Esophagus muscularis mucosa (tissue), 4 donors: ENCODE measurements at places on chromosomes 4 and X.

GRCh38 chrX:39814391-39814790 is 283.4 kb downstream of the BCOR start:
- DNase-seq, result no peak

- no peak for DNase-seq
Measured at GRCh38 chrX:125170459-125170858, 149.2 kb upstream of the TEX13C start.

DNA sequence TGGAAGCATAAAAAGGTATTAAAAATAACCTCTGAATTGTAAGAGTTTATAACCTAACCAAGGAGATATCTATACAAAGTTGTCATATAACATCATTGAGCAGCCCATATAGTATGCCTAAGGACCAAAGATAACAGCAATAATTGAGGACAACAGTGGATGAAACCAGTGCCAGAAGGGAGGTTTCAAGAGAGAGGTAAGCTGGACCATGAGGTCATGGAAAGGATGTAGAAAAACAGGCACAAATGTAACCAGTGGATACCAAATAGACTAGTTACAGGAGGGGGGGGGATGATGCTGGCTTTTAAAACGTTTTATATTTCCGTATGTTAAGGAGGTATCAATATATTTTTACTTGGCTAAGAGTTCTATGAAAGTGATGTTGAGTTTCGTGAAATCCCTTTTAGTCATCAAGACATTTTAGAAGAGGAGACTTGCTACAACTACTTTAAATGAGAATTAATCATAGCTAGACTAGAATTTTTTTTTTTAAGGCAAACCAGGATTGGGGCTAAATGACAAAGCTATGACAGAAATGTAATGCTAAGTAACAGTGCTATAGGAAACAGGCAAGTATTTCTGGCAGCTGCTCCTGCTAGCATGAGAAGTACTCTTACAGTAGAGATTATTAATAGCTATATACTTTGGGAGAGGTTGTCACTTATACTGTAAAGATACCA is 161.1 kb downstream of the FBXW7 start:
- DNase-seq, result no peak

GRCh38 chr4:66404141-66404540 is 733.9 kb upstream of the EPHA5 start:
- DNase-seq, result no peak

DNA sequence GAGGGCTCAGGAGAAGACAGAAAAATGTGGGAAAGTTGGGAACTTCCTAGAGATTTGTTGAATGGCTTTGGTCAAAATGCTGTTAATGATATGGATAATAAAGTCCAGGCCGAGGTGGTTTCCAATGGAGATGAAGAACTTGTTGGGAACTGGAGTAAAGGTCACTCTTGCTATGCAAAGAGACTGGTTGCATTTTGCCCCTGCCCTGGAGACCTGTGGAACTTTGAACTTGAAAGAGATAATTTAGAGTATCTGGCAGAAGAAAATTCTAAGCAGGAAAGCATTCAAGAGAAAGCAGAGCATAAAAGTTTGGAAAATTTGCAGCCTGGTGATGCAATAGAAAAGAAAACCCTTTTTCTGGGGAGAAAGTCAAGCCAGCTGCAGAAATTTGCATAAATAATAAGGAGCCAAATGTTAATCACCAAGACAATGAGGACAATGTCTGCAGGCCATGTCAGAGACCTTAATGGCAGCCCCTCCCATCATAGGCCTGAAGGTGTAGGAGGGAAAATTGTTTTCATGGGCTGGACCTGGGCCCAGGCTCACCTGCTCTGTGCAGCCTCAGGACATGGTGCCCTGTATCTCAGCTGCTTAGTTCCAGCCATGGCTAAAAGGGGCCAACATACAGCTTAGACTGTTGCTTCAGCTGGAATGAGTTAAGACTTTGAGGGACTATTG is 203.8 kb downstream of the RELL1 start:
- DNase-seq, result no peak

DNA sequence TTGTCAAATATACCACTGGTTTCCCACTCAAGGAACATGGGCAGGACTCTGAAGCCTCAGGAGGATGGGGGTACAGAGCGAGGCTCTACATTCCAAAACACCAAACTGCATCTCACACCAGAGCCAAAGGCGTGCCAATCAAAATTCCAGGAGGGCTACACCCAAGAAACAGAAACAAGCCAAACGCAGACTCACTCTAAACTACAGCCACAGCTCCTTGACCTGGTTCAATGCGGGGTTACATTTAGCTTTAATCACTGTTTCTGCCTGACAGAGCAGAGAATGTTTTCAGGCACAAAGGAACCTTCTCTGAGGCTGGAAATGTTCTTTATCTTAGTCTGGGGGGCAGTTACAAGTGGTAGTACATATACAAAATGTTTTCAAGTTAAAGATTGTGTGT is 2121.5 kb upstream of the AGA start:
- no peak for DNase-seq

- DNase-seq, result no peak
Measured at GRCh38 chr4:173517781-173518424, 12.1 kb downstream of the HAND2 start.

DNA sequence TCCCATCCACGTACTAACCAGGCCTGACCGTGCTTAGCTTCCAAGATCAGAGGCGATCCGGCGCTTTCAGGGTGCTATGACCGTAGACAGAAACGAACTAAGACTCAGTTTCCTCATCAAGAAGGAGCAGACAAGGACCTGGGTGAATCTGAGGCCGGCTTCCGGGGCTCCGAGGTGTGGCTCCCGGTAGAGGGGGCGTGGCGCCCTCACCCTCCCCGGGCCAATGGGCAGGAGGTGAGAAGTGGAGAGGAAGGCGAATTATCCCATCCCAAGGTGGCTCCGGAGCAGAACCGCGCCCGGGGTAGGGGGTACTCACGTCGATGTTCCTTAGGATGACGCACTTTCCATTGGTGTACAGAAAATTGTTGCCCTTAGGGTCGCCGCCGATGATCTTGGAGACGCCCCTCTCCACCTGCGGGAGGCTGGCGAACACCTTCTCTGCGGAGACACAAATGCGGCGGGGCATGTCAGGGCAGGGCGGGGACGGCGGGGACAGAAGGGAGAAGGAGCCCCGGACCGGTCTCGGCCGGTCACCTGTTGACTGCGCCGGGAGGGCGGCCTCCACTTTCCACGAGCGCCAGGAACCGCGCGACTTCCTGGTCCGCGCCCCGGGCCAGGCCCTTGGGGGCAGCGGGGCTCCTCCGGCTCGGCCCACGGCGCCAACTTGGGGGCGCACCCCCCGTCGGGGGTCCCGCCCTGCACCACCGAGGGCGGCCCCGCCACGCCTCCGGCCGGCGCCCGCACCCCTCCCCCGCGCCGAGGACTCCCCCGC is 616 bp downstream of the WDR1 start:
- DNase-seq, result no peak

GRCh38 chr4:76449833-76450232 is 14.8 kb downstream of the SHROOM3 start:
- DNase-seq, result no peak

DNA sequence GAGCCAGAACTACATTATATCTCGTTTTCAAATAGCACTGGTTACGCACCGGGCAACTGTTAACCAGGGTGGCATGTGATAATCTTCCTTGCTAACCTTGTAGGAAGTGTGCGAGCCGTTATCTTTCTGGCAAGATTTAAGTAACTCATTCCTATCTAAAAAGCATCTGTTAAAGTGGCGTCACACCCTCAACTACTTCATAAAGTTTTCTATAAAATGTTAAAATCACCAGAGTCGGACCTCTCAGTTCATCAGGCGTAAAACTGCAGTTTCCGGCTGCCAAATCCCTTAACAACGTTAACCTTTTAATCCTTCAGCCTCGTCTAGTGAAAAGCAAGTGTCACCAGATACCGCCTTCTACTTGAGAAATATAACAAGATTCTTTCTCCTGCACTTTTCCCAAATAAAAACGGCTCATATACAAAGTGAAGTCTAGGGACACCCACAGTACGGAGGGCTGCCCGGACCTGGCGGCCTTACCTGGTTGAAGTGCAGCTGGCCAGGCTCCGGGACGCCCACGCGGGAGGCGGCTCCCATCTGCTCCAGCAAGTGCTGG is 1.2 kb downstream of the SLC39A8 start:
- no peak for DNase-seq

GRCh38 chr4:165382640-165383039 is 3.8 kb downstream of the CPE start:
- no peak for DNase-seq
